ENCODE measurements at places on chromosomes 5 and 9.

DNA sequence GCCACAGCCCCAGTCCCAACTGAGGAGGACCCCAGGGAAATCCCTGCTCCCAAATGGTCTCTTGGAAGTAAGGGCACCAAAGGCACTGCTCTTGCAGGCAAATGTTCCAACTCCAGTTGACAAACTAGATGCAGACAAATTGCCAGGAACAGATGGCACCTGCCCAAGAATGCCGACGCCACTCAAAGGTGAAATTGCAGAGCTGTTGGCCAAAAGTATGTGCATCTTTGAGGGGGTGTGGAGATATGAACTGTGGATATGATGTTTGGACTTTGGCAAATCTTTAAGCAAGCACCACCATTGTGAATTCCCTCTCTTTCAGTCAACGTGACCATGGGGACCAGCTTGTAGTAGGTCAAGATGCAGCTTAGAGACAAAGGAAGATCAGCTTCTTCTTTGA, 12.0 kb upstream of the CPLX2 start:
- DNase-seq: no peak

GRCh38 chr9:124828489-124829333, 24.5 kb upstream of the WDR38 start:
- DNase-seq: no peak

- no peak for DNase-seq
Measured at GRCh38 chr5:148259288-148259687, 9.3 kb upstream of the SPINK13 start.

DNA sequence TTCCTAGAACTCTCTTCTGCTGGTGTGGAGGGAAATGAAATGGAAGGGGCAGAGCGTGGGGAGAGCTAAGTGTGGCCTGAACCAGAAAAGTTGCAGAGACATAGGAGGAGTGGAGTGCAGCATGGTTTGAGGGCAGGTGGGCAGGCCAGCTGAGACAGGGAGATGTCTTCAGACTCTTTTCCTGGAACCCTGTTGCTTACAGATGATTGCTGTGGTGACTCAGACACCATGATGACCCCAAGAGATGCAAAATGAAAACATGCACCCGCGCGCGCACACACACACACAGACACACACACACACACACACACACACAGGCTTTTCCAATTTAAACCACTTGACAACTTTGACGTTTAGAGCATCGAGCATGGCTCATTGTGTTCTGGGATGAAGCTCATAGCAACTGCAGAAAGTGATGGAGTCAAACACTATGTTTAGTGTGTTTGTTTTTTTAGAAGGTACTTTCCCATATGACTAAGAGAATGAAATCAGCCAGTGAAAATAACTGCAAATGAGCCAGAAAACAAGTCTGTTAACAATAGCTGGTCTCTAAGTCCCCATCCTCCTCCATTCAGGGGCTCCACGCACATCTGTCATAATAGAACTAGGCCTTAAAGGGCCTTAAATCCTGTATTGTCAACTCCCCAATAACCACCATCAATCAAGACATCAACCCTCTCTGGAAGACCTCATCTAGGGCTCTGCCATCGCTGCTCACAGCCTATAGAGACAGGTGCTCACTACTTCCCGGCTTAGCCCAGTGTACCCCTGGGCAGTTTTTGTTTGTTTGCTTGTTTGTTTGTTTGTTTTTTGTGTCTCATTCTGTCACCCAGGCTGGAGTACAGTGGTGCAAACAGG, 9.6 kb downstream of the TMOD1 start:
- no peak for DNase-seq

GRCh38 chr5:170221327-170221741, 11.5 kb upstream of the C5orf58 start:
- no peak for DNase-seq

All from stimulated activated CD8-positive, alpha-beta memory T cell treated with anti-CD3 and anti-CD28 coated beads, Interleukin-12 subunit alpha, Interleukin-12 subunit beta, amount 100 ng/mL, for 1 hour (primary cell).